ENCODE measurements at places on chromosomes 5 and 9. TPM values are rescaled to one million over a fixed set of nuclear protein-coding genes. Genes with fewer than 3 reads are reported as not detected.

GRCh38 chr5:135050244-135050767, 16.3 kb upstream of the PITX1 start:
- DNase-seq, result no peak

Gene SNCB
- total RNA-seq, result not detected

GRCh38 chr5:89556215-89556913, 673.4 kb upstream of the MEF2C start:
- no peak for DNase-seq

Gene CCDC152
- 15.3 TPM for total RNA-seq

- DNase-seq, result no peak
Observed at GRCh38 chr5:130333089-130333488, 428.8 kb downstream of the CHSY3 start.

Data from activated T-cell treated with anti-CD3 and anti-CD28 coated beads, Interleukin-2, amount 50 U/mL, for 4 hours (primary cell).